Activated gamma-delta T cell (primary cell): ENCODE measurements at places on chromosomes 4 and X.
A peak's percentile ranks its signal among the peaks of the same experiment; 100 is the strongest.

DNA sequence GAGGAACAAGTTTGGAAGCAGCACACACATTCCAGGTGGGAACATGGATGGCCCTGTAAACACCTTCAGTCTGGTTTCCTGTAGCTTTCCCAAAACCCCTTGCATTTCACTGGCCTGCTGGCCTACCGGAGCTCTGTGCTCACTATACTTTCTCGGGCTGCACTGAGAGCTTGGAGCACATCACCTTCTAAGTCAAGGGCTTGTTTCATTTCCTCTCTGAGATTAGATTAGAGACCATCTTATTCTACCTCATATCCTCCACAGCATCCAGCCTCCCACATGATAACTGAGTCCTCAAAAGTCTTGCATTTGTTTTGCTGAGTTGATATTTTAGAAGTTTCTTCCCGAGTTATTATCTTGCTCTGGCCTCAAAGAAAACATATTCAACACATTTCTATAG is 147.7 kb downstream of the RASL11B start:
- DNase-seq = no peak

DNA sequence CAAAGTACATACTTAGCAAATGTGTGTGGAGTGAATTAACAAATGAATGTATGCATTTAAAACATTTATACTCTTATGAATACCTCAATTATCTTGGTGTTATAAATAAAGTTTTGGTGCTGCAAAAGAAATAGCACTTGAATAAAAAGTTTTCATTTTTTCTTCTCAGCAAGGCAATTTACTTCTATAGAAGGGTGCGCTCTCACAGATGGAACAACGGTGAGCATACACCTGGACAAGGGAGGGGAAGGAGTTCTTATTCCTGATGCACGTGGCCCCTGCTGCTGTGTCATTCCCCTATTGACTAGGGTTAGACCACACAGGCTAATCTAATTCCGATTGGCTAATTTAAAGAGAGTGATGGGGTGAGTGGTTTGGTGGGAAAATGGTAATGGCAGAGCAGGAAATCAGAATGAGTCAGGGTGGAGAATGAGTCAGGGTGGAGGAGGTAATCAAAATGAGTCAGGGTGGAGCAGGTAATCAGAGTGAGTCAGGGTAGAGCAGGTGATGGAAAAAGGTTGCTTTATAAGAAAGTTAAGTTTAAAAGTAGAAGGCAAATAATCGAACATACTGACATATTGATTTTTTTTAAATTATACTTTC is 28.2 kb upstream of the PGK1 start:
- no peak for DNase-seq

DNA sequence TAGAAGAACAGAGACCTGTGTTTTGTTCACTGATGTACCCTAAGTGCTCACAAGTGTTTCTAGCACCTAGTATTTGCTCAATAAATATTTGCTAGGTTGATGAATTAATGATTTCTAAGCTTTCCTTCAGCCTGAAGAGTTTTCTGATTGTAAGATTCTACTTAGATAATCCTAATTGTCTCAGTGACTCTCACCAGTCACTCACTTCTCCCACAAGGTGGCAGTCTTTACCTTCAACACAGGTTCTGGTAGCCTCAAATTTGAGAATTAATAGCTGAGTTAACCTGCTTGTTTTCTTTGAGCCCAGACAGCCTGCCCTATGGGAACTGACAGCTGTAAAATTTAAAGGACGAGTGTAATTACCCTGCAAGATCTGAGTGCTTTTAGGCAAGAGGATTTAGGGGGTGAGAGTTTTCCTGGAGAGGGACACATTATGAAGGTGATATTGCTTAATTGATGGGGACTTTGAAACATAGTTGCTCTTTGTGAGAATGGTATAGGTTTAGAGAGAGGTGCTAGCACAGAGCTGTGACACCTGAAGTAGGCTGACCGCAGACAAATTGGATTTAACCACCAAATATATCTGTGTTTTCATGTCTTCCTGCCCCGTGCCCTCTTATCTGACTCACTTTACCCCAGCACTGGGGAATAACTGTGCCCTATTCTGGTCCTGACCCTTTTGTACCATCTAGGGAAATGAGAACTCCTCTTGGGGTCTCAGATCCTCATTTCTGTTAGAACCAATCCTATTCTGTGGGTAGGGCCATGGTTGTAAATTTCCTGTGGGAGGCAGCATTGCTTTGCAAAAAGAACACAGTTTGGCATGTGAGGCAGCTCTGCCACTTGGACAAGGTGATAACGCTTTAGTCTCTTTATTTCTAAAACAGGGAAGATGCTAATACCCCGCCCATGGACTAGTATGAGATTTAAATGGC is 27.7 kb downstream of the CD38 start:
- no peak for DNase-seq

DNA sequence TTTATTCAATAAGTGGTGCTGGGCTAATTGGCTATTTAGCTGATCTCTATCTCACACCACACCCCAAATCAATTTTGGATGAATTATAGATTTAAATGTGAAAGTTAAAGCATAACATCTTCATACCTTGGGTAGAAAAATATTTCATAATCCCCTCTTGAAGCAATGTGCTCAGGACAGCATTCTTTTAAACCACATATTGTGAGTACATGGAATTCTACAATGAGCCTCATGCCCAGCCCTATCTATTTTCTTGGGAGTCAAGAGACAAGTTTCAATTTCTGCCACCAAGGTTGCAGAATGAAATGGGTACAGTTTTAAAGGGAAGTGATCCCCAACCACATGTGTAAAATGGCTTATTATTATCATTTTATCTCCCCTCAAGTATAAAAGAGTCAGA is 30.6 kb upstream of the GPRIN3 start:
- DNase-seq = no peak

DNA sequence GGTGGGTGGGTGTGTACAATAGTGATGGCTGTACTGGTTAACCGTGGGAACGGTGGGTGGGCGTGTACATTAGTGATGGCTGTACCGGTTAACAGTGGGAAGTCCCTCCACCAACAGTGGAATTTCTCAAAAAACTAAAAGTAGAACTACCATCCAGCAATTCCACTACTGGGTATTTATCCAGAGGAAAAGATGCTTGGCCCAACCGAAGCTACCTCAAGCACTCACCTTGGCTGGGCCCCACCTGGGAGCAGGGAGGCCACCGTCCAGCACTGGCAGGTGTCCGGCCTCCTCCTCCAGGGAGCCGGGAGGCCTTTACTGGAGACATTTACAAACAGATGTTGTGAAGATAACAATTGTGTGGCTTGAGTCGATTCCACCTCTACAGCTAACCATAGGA is 6.0 kb upstream of the MAEA start:
- DNase-seq = no peak

DNA sequence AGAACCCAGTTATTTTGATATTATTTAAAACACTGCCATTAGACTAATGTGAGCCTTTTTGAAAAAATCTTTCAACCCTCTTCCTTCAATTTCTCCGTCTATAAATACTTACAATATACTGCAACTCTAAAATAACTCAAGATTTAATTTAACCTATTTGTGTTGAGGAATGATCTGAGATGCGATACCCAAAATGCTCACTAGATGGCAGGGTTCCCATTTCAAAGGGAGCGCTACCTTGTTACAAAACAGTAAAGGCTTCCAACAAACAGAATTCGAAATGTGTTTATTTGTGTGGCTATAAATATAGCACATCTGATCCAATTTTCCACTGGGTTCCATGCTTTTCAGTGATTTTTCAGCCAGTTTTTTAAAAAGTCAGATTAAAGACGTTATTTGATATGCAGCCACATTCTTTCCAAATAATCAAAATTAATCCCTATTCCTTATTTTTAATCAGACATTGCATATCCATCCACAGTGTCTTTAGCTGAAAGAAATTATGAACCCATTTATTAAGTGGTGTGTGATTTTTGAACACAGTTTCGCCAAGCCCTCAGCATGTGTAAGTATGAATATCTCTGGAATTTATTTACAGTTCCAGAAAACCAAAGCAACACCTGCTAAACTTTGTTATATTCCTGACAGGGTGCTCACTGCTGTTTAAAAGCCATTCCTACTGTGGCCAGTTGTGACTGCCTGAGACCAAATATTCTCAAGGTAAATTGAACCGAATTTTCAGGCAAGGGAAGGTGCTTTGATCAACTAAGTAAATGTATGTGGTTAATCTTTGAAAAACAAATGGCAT is 668.0 kb upstream of the LCORL start:
- DNase-seq = no peak

DNA sequence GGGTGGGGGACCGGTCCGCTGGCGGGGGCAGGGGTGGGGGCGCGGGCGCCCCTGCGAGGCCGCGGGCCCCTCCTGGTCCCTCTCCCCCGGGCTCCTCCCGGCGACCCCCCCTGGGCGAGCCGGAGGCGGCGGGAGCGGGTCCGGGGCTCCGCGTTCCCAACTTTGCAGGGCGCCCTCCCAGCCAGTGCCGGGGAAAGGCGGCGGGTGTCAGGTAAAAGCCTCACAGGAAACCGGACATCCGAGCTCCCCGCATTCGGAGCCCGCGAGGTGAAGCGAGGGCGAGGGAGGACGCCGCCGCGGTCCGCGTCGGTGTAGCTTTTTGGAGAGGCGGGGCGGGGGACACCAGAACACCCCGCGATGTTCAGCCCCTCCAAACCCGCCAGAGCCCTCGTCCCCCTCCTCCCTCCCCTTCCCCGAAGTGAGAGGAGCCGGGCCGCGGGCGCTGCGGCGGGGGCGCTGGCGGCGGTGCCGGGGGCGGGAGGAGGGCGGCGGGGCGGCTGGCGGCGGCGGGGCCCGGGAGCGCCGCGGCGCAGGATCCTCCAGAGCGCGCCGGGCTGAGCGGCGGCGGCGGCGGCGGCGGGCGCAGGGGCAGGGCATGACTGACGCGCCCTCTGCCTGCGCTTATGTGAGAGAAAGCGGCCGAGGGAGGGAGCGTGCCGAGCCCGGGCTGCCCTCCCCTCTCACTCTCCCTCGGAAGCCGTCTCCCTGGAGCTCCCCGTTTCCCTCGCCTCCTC is at the start of gene VEGFC:
Gene VEGFC, minus strand, starts transcription at position 597 of the 734 bp plus-strand sequence. CDS start 611 bp downstream, outside the sequence.
- peak; percentile 2 for DNase-seq

DNA sequence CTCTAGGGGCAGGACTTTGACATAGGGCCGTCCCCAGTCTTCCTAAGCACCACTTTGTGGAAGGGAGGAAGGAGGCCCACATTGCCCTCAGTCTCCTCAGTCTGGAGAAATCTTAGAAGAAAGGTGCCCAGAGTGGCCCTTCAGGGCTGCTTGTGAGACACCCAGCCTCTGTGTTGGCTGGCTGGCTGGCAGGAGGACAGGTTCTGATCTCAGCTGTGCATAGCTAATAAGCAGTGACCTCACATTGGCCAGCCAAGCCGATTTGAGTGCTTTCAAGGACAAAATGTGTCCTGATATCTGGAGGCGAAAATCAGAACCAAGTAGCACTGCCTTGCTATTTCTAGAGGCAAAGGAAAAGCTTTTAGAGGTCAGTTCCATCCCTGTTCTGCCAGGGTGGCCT is 211.5 kb downstream of the BCOR start:
- no peak for DNase-seq

- DNase-seq = no peak
Observed at GRCh38 chr4:12924728-12925320, 559.3 kb downstream of the RAB28 start.

GRCh38 chr4:123547216-123548165 is 150.9 kb downstream of the SPRY1 start:
- DNase-seq = no peak

GRCh38 chr4:77600521-77601451 is 4.8 kb upstream of the CXCL13 start:
- DNase-seq = no peak

GRCh38 chr4:20538905-20539304 is 161.4 kb upstream of the PACRGL start:
- DNase-seq = no peak

DNA sequence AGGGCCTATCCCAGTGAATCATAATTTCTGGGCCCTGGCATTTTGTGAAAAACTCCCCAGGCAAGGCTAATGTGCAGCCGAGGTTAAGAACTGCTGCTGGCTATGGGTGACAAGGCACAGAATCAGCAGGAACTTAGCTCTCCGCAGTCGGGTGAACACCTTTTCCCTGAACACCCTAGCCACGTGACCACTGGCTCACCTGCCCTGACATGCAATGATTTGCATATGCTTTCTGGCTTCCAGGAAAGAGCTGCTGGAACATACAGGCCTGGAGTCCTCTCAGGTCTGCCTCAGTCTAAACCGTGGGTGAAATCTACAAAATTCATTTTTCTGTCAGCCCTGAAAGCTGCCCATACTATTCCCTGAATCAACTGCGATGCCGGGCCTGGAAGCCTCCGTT is 56.6 kb downstream of the ZNF827 start:
- no peak for DNase-seq

- no peak for DNase-seq
Observed at GRCh38 chr4:29326816-29327215, 1393.4 kb upstream of the PCDH7 start.

GRCh38 chrX:106284431-106285025 is 116.4 kb downstream of the PWWP3B start:
- DNase-seq = no peak

- no peak for DNase-seq
Observed at GRCh38 chr4:84237008-84237407, 262.1 kb downstream of the NKX6-1 start.

DNA sequence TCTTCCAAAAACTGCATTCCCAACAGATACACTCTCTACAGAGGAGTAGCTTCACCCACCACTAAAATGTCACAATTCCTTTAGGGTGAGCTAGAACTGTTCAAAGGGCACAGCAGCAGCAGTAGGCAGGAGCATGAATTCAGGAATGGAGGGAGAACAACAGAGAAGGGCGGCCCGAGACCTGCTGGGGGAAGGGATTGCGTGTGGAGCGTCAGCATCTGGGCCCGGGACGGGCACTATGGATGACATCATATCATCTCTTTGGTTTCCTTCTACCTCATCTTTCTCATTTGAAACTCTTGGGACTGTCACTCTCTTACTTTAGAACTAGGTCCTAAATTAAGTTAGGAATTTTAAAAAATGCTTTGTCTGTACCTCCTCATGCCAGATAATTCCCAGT is 95.0 kb downstream of the PHOX2B start:
- no peak for DNase-seq

GRCh38 chr4:74189331-74190043 is 31.6 kb downstream of the MTHFD2L start:
- DNase-seq = no peak

- DNase-seq = no peak
Observed at GRCh38 chrX:2691543-2692220, 587 bp downstream of the CD99 start.

GRCh38 chr4:176525576-176525975 is 205.8 kb downstream of the SPCS3 start:
- no peak for DNase-seq
